ENCODE measurements at places on chromosomes 2 and 18. TPM values are rescaled to one million over a fixed set of nuclear protein-coding genes. Genes with fewer than 3 reads are reported as not detected.
A peak's percentile ranks its signal among the peaks of the same experiment; 100 is the strongest.

DNA sequence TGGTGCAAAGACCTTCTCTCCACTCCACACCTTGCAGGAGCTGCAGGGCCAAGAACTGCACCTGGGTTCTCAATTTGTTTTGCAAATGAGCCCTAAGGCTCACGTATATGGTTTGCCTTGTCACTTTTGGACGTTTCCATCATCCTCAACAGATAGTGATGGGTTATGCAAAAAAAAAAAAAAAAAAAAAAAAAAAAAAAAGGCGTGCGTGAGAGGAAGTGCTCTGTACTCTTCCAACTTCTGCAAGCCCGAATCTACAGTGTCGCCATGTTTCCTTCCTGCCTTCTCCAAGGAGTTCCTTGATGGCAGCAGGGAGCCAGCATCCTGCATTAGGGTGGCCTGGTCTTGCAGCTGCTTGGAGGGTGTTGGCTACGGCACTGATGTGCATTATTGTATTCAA lies 4.0 kb upstream of the INHBB start:
- no peak for DNase-seq

- DNase-seq = no peak
These were observed 315.8 kb upstream of the EPAS1 start for GRCh38 chr2:45981384-45981930.

DNA sequence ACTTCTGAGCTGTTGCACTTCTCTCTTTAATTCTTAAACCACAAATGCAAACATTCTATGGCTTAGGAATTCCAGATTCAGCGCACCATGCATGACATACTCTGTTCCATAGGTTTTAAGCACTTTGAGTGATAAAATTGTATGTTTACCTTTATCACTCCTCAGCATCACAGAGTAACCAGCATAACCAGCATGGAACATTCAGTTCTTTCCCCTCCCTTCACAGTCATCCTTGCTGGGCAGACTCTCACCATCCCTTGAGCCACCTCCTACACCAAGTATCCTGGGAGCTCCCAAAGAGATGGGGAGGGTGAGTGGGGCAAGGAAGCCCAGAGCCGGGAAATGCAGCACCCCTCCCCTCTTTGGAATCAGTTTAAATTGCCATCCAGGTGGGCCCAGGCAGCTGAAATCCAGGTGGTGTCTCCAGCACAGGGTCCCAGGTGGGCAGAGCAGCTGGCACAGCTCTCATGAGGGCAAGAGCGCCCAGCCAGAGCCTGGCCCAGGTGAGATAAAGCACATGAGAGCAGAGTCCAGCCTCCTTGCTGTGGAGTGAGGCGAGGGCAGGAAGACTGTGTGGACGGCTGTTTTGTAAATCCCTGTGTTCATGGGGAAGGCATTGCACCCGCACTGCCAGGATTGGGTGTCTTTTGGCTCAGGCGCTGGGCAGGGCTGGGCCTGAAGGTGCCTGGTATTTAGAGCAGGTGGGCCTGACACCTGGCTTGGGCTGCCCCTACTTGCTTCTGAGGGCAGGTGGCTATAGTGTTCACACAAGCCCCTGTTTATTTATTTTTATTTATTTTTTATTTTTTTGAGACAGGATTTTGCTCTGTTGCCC lies 36.8 kb downstream of the LAMA3 start:
- no peak for DNase-seq

DNA sequence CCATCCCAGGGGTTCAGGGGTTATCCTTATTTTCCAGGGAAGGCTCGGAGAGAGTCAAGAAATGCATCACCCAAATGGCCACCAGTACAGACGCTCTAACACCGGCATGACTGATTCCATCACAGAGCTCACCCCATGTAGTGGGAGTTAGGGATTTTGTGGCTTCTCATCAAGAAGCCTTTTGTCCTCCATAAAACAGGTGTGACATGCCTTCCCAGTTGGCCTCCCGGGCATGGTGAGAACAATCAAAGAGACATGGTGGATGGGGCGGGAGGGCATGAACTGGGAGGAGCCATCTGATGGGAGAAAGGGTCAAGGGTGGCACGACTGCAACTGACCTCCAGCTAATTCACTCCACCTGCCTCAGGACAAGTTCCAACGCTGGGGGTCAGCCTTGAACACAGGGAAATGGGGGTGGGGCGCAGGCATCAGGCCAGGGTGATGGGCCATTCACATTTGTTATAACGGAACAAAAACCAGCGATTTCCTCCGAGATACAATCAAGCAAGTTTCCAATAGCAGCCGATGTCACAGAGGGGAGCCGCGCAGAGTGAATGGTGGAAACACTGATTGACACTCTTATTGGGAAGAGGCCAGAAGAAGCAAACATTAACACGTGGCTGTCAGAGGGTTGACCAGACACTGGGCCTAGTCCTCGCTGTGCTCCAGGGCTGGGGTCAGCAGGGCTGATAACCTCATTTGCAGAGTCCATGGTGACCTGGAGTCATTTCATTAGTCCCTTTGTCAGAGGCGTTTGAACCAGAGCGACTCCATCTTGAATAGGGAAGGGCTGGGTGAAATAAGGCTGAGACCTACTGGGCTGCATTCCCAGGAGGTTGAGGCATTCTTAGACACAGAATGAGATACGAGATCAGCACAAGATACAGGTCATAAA lies 80.5 kb upstream of the HPCAL1 start:
- DNase-seq = no peak

DNA sequence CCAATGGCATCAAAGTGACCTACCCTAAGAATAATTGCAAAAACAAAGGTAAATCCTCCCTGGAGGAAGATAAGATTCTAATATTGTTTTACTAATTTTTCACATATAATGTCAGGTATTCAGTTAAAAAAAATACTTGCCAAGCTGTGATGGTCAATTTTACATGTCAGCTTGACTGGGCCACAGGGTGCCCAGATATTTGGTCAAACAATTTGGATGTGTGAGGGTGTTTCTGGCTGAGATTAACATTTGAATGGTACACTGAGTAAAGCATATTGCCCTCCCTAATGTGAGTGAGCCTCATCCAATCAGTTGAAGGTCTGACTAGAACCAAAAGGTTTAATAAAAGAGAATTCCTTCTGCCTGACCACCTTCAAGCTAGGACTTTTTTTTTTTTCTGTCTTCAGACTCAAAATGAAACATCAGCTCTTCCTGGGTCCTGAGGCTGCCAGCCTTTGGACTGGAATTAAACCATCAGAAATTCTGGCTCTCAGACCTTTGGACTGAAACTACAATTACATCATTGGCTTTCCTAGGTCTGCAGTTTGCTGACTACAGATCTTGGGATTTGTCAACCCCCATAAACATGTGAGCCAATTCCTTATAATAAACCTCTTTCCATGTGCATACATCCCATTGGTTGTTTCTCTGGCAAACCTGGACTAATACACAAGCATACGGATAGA lies 65.4 kb downstream of the LDAH start:
- no peak for DNase-seq

DNA sequence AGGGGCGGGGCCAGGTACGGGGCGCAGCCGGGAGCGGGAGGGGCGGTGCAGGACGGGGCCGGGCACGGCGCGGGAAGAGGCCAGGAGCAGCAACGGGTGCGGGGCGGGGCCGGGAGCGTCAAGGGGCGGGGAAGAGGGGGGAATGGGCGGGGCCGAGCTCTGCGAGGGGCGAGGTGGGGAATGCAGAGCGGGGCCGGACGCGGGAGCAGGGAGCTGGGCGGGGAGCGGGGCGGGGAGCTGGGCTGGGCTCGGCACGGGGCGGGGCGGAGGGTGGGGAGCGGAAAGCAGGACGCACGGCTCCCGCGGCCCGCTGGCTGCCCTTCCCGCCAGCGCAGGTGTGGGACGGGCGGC lies at the start of gene IMPA2:
IMPA2 (plus strand) TSS at position 316 of the 351 bp plus-strand sequence. CDS start 163 bp downstream, outside the sequence.
- no peak for DNase-seq

DNA sequence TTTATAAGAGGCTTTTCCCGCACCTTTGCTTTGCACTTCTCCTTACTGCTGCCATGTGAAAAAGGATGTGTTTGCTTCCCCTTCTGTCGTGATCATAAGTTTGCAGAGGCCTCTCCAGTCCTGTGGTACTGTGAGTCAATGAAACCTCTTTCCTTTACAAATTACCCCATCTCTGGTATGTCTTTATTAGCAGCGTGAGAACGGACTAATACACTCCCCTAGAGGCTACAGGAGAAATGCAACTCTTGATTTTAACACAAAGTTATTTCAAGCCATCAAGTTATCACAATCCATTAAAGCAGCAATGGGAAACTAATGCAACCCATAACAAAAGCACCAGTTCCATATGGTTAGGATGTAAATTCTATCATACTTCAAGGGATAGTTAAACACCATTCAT lies 1378.8 kb upstream of the DDX18 start:
- no peak for DNase-seq

DNA sequence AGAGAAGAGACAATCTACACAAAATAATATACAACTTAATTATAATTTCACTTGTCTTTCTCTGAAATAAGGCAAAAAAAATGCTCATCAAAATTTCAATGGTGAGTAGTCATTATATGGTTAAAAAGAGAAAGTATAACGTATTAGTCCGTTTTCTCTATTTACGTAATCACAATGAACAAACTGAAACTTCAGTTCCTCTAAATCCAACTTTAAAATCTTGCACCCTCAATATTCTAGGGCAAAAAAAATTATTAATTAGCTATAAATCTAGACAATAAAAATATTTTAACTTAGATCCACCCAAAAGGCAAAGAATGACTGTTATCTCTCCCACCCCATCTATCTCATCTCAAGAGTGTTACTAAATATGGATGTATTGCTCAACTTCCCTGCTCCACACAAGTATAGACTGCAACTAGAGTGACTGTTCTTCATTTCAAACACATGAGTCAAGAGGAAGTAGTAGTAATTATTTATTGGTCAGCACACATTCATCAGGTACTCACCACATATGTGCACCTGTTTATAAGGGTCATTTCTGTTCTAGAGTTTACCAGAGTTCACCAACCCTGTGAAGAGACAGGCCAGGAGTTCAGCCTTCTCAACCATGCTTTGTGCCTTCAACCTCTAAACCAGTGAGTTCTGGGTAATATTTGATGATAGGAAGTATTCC lies 36.4 kb downstream of the STK39 start:
- DNase-seq = peak; percentile 94

- no peak for DNase-seq
These were observed 104.6 kb downstream of the KLF7 start for GRCh38 chr2:207061181-207061580.

DNA sequence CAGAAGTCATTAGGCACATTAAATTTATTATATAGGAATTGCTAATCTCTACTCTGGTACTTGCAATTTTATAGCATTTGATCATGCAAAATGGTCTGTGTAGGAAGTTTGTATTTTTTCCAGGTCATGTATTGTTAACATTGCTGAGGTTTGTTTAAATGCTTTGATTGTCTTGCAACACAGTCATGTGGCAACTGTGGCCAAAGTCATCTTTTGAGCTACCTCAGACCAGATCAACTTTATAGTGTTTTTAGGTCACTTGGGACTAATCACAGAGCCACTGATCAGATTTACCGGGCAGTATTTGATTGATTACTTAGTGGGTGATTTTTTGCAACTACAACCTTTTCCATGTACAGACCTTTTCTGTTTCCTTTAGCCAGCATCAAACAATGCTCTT lies 3.7 kb downstream of the SERPINB5 start:
- DNase-seq = no peak

GRCh38 chr2:151972241-151973012 lies 126.4 kb downstream of the CACNB4 start:
- DNase-seq = no peak

GRCh38 chr2:27381577-27382181 lies 1.1 kb upstream of the ZNF513 start:
- DNase-seq = no peak

DNA sequence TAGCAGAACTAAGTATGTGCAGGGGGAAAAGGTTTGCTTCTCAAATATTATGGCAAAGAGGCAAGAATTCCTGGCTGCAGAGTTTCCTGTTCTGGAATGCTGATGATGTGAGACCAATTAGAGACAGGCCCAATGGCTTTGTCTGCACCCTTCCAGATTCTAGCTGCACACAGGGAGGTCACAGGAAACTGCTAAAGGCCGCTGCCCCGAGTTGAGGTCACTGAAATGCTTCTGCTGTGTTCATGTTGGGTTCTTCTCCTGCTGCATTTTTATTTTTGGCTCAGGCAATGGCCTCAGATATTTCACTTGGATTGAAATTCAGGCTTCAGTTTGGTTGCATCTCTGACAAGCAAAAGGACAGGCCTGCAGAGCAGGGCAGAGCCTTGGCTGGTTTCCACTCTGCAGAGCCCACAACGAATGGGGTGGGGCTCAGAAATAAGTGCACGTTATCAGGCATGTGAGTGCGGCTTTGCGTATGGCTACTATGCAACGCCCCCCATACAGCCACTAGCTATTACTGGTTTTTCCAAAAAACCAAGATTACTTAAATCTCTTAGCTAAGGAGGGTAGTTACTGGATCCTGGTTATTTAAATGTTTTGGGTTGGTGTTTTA lies 66.9 kb upstream of the FZD5 start:
- no peak for DNase-seq

GRCh38 chr2:7089898-7090510 lies 172.8 kb downstream of the RNF144A start:
- DNase-seq = no peak

DNA sequence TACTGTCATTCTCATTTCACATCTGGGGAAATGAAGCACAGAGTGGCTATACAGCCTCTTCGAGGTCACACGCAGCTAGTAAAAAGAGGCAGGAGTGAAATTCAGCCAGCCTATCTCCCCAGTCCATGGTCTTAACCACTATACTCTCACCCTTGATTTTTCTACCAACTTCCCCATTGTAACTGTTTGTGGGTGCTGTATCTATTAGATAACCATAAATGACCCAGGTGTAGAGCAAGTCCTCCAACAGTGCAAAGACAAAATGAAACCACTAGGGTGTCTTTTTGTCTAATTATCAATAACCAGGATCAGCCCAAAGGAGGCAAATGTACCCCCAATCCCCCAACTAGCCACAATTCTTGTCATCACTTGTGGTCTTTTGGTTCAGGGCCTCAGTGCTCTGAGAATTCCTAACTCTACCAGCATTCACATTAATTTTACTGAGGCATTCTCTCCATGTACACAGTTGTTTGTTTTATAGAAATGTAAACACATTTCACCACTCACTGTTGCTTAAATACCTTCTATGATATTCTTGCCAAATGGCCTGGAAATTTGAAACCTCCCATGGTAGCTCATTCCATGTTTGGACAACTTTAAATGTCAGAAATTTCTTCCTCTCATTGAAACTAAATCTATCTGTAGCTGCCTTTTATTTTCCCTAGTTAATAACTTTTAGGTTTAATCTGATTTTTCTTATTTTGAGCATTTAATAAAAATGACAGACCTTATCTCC lies 58.7 kb downstream of the SLC40A1 start:
- no peak for DNase-seq

DNA sequence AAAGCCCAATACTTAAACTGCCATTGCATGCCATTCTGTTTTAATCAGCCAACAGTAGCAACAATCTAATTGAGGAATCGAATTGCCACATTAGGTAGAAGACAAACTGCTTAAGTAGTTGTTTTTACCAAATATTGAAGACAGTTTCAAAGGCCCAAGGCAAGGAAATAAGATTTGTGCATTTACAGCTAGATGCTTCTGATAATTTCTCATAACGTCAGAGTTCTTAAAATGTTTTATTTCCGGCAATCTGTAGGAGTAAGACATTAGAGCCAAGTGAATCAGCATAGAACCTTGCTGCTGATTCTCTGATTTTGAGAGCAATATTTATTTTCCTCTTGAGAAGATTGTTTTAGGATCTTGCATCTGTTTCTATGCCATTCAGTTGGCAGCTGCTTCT lies 174.3 kb downstream of the RBM43 start:
- DNase-seq = no peak

EHD3 gene
- not detected for total RNA-seq

CTNNA2 gene
- total RNA-seq = not detected

C2orf72 gene
- total RNA-seq = 2.1 TPM

TNFRSF11A gene
- 7.4 TPM for total RNA-seq

Data from HT-29 (cell line).